Activated T-helper 1 cell treated with anti-CD3 and anti-CD28 coated beads, Interleukin-2, amount 50 U/mL, for 16 hours (primary cell): ENCODE measurements at places on chromosomes 12 and 14.

GRCh38 chr14:75495882-75496281, 26.4 kb upstream of the BATF start:
- DNase-seq, result no peak

- DNase-seq, result no peak
These were observed 84.6 kb upstream of the MAX start for GRCh38 chr14:65186951-65187350.

GRCh38 chr14:89629383-89629782, 212.3 kb upstream of the FOXN3 start:
- DNase-seq, result no peak

DNA sequence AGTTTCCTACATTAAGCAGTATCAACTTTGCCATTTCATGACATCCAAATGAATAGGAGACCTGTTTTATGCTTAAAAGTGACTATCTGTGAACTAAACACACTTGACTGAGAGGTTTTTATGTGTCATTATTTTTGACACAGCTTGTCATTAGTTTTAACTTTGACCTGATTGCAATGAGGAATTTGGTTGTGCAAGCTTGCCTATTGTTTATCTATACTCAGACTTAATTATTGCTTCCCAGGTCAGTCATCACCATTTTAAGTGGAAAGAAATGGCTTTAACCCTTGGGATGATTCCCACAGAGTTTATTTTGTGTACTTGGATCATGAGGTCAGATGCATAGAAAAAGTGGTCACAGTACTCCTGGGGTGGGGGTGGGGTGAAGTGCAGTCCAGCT, 171.0 kb upstream of the PRICKLE1 start:
- DNase-seq, result no peak

- DNase-seq, result no peak
These were observed 82.4 kb downstream of the SCAF11 start for GRCh38 chr12:45907955-45908354.

DNA sequence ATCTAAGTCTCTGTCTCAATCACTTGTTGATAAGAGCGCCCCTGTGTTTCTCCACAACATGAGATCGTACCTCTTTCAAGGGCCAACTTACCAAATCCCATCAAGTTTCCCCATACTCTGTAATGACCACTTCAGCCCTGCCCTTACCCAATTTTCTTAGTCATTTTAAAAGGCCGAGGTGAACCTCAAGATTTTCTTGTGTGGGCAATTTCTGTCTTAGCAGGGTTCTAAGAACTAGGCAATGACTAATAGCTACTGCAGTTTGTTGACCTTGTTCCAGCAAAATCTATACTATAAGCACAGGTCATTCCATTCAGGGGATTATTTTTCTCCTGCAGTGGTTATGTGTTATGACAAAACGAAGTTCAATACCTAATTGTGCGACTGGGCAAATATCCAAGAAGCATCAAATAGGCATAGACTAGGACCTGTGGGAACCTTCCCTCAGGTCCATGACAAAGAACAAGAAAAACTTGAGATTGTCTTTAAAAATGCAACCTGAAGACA, 359.8 kb downstream of the PCNX1 start:
- DNase-seq, result no peak

DNA sequence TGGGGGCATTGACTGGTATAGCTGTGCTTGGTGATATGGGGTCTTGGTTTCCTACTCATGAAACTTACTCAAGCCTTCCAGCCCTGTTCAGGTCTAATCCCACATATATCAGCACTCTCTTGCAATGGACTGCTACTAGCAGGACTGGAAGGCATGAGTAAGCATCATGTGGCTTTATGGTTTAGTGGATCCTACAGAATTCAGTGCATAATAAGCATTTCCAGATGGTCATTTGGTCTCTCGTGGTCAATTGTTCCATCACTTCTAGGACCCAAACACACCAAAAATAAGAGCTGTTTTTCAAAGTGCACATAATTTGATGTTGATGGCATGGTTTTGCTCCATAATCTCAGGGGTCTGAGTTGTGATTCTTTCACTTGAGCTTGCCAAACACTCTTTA, 114.4 kb downstream of the LMNTD1 start:
- DNase-seq, result no peak

DNA sequence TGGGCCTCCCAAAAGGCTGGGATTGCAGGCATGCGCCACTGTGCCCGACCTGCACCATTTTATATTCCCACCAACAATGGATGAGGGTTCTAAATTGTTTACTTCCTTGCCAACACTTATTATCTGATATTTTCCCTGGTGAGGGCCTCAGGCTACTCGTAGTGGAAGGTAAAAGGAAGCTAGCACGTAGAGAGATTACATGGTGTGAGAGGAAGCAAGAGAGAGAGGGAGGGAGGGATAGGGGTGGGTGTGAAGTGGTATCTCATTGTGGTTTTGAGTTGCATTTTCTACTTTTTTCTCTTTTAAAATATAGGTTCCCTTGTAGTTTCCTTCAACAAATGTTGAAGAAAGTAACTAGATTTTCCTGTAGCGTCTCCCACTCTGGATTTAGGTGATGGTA, 30.9 kb downstream of the MYO1H start:
- no peak for DNase-seq

DNA sequence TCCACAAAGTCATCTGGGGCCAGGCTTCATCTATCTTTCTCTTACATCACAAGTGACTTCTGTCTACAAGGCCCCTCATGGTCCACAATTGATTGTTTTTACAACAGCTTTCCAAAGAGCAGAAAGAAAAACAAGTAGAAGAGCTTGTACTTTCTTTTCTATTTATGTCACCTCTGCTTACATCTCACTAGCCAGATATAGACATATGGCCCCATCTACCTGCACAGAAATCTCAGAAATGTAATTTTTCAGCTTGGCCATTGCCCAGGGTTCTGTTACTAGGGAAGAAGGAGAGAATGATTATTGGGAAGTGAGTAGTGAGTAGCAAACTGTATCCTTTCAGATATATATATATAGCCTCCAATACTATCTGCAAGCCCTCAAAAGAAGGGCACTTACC, 210.5 kb upstream of the PLEKHG7 start:
- no peak for DNase-seq

- no peak for DNase-seq
These were observed 134.7 kb upstream of the GSC start for GRCh38 chr14:94904636-94905035.

GRCh38 chr12:95742586-95742985, 48.0 kb downstream of the NTN4 start:
- no peak for DNase-seq
